ENCODE measurements at places on chromosomes 12 and 14.

GRCh38 chr14:95835121-95835730 lies 41.4 kb upstream of the TUNAR start:
- no peak for DNase-seq

GRCh38 chr14:75494896-75495295 lies 27.4 kb upstream of the BATF start:
- no peak for DNase-seq

DNA sequence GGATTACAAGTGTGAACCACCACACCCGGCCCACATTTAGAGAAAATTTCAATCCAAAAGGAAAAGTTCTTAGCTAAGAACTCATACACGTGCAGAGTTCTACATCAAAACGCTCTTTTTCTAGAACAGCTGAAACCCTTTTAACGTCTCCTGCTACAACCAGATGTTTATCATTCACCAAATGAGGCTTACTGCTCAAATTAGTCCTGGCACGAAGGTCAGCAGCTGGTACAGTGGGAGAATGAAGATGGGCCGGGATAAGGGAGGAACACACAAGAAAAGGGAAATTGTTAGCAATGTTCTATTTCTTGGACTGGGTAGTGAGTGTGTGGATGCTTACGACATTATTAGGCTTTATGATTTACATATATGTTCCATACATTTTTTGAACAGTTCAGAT lies 37.2 kb downstream of the PRKAB1 start:
- no peak for DNase-seq

DNA sequence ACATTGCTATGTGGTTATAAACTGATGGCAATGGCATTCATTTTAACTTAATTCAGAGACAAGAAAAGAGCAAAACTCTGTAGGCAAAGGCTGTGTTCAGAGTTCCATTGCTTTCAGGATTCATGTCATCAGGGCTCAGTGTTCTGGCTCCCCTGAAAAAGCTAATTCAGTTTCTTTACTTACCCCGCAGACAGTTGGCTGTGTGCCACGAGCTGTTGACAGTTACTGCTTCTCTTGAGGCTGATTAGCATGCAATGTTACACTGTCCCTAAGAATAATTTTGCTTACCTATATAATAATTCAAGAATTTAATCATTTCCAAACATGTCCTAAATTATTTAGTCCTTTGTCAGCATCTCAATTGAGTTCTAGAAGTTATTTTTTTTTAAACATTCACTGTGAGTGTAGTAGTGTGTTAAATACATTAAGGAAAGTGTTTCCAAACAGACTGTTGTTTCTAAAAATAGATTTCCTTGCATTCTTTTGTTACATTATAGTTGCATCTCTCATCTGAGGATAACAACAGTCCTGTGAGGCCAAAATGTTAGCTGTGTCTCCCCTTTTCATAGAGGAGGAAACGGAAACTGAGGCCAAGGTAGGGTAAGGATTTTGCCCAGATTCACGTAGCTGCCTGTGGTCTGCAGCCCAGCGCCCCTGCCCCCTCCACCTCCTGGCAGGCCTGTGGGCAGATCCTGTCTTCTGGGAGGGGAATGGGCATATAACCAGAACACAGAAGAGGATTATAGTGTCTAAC lies 98.6 kb downstream of the PELI2 start:
- no peak for DNase-seq

- DNase-seq = peak; percentile 58
Measured at GRCh38 chr12:113135178-113136127, at the start of gene RASAL1. Gene RASAL1, minus strand, starts transcription at chr12:113135761. Its CDS starts 299 bp downstream, at chr12:113135462.

DNA sequence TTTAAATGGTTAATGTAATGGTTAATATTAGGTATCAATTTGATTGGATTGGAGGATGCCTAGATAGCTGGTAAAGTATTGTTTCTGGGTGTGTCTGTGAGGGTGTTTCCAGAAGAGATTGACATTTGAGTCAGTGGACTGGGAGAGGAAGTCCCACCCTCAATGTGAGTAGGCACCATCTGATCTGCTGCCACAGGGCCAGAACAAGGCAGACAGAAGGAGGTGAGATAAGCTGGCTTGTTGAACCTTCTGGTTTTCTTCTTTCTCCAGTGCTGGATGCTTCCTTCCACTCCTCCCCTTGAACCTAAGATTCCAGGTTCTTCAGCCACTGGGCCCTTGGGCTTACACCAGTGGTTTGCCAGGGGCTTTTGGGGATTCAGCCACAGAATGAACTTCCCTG lies 756.5 kb upstream of the LRFN5 start:
- DNase-seq = no peak

- no peak for DNase-seq
Measured at GRCh38 chr12:70106347-70106746, 136.9 kb upstream of the CNOT2 start.

DNA sequence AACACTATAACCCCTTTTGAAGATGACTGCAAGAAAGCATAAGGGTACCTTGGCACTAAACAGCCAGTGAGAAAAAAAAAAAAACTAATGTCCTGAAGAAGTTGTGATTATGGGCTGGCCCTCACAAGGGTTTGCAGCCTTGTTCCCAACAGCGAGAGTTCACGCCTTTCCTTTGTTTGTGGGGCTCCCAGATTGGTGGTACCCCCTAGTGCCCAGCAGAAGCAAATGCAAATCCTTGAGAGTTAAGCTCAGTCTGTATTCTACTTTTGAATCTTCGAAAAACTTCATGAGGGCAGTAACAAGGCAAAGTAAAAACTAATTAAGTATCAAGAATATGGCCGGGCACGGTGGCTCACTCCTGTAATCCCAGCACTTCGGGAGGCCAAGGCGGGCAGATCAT lies 238.9 kb upstream of the LMO3 start:
- DNase-seq = no peak

GRCh38 chr14:104882325-104882973 lies 17.4 kb downstream of the CEP170B start:
- DNase-seq = no peak

- DNase-seq = no peak
Measured at GRCh38 chr14:53927171-53927570, 29.5 kb downstream of the BMP4 start.

- DNase-seq = no peak
Measured at GRCh38 chr14:72164420-72165228, 232.4 kb downstream of the RGS6 start.

DNA sequence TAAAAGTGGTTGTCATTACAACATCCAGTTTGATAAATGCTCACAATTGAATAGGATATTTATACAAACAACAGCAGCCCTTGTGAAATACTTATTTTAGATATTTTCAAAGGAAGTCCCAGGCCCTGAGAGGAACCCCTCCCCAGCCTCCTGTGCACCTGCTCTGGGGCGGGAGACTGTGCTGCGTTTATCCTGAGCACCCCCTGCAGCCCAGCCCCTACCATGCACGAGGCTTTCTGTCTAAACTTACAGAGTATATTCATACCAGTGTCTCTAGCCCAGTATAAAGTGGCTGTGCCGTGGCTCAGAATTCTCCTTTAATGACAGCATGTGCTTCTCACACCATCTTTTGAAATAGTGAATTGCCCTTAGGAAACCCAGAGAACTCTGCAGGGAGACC lies 1084.3 kb downstream of the TMEM121 start:
- DNase-seq = no peak

- DNase-seq = peak; percentile 73
Measured at GRCh38 chr12:120639771-120640721, at the start of gene CABP1. Gene CABP1, plus strand, starts transcription at chr12:120640626. Its CDS starts 60 bp downstream, at chr12:120640686.

DNA sequence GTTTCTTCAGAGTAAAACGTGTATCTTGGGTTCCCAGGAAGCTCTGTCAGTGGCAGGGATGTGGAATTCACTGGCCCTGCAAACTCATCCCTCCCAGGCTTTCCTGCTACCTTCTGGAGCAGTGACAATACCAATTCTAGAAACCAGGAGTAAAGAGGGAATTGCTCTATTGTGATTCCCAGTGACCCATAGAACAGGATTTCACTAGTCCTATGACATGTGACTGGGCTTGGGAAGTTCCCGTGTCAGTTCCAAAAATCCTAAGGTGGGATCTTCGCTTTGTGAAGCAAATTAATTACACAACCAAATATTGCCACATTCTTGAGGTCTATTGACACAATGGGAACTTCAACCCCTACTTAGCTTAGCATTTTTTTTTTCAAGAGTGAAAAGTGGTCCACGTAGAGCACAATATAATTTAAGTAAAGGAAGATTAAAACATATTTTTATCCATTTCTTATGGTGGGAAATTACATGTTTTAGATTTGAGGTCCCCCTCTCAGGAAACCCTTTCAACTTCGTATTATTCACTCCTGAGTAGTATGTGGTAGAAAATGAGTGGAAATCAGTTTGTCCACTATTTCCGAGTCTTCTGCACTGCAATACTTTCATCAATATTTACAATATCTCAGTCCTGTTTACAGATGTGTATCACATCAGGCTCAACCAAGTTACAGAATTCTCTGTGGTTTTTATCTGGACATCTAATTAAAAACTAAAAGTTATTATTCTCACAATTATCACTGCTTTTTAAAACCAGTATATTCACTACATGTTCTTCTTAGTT lies 88.9 kb upstream of the SOX5 start:
- no peak for DNase-seq

GRCh38 chr12:76871082-76871481 lies 7.7 kb downstream of the CSRP2 start:
- DNase-seq = no peak

GRCh38 chr12:28755027-28755426 lies 394.1 kb upstream of the FAR2 start:
- no peak for DNase-seq

- no peak for DNase-seq
Measured at GRCh38 chr12:72282721-72283120, 10.6 kb downstream of the TRHDE start.

GRCh38 chr12:10771132-10771733 lies 31.2 kb downstream of the TAS2R7 start:
- no peak for DNase-seq

DNA sequence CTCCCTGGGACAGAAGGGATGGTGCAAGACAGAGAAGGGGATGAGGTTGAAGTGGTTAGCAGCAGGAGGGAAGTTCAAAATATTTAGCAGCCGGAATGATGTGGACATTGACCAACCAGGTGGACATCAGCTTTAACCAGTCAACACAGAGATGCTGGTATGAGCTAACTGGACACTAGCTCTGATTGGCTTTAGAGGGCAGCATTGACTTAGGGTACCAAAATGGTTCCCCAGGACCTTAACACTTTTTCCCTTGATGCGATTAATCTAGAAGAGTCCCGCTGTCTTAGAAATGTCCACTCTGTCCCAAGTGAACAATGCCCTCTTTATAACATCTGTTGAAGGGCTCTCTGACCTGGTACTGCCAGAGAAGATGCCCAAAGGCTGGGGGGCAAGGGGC lies 134.0 kb upstream of the GSC start:
- DNase-seq = no peak

- DNase-seq = no peak
Measured at GRCh38 chr14:43503508-43503907, 1003.6 kb downstream of the FSCB start.

DNA sequence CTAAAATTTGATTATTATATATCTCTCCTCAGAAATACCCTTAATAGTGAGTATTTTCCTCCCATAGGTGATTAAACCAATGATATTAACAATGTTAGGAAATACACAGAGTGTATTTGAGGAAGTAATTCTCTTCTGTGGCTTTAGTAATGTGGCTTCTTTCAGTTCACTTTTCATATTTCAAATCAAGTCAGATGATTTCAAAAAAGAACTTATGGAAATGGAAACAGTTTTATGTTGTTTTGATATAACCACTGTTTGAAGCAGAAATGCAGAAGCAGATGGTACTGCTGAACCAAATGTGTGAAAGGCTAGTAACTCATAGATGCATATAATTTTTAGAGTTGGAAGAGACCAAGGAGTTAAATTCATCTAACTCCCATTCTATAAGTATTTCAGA lies 1.9 kb upstream of the GPR33 start:
- DNase-seq = no peak

GRCh38 chr12:95984682-95985081 lies 11.5 kb downstream of the HAL start:
- DNase-seq = no peak

GRCh38 chr12:42733911-42734310 lies 144.4 kb upstream of the PRICKLE1 start:
- DNase-seq = no peak

Data from effector CD8-positive, alpha-beta T cell (primary cell).